ENCODE measurements at places on chromosomes 5 and 9.

- DNase-seq = no peak
These were observed 129.1 kb downstream of the KCNIP1 start for GRCh38 chr5:170632985-170633234.

DNA sequence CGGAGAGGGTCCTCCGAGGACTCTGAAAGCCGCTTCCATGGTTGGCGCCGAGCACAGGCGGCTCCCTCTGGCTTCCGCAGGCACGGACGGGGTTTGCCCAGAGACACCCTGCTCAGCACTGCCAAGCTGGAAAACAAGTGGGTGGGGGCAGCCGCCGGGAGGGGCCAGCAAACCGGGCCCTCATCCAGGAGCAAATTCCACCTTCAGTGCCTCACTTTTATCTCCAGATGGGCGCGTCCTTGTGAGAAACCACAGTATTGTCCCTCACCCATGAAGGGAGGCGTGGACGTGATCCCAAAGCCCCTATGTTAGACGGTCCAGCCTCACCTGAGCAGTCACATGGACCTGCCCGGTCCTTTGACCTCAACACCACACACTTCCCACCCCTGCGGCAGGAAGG, 29.0 kb downstream of the MED10 start:
- DNase-seq = no peak

DNA sequence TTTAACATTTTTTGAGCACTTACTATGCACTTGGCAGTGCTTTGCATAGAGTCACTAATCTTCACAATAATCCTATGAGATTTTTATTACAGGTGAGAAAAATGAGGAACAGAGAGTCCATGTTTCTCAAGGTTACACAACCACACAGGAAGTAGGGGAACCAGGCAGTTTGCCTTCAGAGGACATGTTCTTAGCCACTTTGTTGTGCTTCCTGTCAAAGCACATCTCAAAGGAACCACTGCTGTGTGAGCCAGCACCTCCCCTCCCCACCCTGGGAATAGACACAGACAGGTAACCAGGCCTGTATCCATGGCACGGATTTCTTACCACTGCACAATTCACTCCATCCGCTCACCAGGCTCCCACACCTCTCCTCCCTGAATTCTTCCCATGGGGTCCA, 6.3 kb upstream of the DNAJB5 start:
- no peak for DNase-seq

- DNase-seq = no peak
These were observed 939.1 kb upstream of the ACO1 start for GRCh38 chr9:31445357-31445756.

- DNase-seq = no peak
These were observed 697.0 kb upstream of the SEMA6A start for GRCh38 chr5:117271656-117272055.

DNA sequence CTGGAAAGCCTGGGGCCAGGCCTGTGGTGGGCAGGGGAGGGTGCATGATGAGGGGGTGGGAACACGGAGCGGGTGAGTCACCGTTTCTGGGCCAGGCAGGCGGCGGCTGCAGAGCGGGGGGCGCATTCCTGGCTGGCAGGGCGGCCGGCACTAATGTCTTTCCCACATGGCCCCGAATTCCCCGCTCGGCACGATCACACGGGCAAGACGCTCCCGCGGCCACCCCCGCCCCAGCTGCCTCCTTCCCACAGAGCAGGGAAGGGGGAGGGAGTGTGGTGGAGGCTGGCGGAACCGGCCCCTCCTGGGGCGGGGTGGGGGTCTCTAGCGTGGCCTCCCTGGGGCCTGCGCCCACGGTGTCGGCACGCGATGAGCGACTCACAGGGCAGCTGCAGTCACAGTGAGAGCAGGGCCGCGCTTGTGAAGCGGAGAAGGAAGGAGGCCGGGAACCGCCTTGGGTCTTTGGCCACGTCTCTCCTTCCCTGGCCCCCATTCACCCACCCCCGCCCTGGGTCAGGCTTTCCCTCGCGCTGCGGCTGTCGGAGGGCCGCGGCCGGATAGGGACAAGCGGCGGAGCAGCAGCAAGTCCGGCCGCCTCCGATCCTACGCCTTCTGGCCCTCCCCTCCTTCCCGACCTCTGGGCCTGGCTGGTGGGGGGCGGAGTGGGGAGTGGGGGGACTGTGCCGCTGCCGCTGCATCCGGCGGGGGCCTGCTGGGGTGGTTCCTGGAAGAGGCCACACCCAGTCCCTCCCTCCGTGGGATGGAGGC, 48.9 kb downstream of the CXXC5 start:
- DNase-seq = no peak

DNA sequence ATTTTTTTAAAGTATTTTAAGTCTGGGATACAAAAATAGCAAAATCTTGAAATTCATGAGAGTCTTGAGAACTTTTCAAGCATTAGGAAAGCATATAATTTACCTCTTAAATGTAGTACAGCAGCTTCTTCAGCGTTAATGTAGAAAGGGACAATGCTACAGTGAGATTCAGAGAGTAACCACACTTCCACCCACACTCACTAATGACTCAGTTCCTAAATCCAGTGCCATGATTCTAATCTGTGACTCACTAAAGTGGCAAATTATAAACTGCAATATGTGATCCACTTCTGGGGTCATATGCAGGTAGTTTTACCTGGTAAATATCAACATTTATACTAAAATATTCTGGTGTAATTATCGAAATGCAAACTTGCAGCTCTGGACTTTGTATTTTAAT, 434.5 kb upstream of the TUSC1 start:
- DNase-seq = no peak

DNA sequence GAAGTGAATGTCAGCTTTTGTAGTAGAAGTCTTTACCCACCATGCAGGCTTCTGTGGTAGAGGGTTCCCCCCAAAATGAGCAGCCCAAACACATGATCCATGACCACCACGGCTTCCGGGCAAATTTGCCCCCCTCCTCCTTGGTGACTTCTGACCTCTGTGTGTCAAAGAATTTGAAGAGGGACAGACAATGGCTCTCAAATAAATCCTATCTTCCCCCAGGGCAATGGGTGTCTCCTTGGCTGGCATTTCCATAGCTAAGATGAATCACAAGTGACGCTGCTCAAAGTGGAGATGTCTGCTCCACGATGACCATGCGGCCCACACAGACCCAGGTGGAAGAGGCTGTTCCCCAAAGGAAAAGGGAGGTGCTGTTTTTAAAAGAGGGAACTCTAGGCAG, 30.2 kb upstream of the BOD1 start:
- DNase-seq = no peak

GRCh38 chr5:143636931-143637528, 174.9 kb upstream of the HMHB1 start:
- DNase-seq = no peak

- DNase-seq = no peak
These were observed 93.0 kb upstream of the DAB2 start for GRCh38 chr5:39517800-39518199.

GRCh38 chr9:6184749-6185645, 30.6 kb upstream of the IL33 start:
- no peak for DNase-seq

DNA sequence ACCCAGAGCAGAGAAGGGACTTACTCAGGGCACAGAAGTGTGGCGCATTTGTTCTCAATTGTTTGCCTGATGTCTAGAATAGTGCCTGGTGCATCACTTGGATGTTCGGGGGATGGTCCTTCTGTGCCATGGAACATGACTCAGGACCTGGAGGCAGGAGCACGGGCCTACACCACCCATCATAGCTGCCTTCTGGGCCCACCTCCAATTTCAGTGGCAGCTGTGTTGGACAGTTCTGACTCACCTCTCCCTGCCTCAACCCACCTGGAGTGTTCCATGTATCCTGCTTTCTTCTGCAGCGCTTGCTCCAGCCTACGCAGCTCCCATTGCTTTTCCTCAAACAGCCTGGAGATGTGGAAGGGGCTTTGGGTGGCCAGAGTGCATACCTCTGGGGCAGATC, 12.5 kb upstream of the CXCL14 start:
- DNase-seq = no peak

GRCh38 chr5:21834863-21835262, 1018.3 kb downstream of the CDH12 start:
- DNase-seq = peak; percentile 80

DNA sequence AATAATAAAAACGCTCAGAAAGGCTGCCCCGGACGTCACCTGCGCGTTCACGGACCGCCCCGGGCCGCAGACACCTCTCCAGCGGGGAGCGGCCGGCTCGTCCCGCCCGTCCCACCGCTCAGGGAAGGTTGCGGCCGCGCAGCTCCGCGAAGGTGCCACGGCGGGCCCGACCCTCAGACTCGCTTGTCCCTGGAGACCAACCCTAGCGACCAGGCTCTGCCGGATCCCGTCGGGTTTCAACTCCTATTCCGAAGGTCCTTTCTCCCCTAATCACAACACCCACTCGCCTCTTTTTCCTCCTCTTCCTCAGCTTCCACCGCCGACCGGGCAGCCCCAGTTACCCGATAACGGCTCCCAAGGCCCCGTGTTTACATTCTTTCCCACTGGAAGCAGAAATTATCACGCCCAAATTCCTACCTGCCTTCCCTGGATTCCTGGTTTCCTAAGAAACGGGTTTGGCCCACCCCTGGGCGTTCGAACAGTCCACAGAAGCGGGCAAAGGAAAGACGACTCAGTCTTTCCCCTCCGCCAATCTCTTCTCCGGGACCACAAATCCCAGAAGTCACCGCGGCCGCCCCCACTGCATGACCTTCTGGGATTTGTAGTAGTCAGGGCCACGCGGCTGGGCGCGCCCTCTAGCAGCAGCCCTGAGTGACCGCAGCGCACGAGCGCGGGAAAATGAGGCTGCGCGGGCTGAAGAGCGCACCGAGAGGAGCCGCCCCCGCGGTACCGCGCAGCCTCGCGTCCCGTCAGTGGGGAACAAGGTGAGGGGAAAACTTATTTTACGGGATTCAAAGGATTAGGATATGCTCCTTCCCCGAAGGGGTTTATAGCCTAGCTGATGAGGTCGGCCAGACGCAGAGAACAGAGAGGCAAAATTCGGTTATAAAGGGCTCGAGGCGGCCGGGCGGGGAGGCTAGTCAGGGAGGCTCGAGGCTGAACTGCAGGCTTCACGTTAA, at the start of gene TTC33:
Gene TTC33, minus strand, starts transcription at position 555 of the 959 bp plus-strand sequence. CDS start 8,943 bp downstream, outside the sequence.
- peak; percentile 95 for DNase-seq

- no peak for DNase-seq
These were observed 74.3 kb downstream of the GPR21 start for GRCh38 chr9:123107639-123108285.

- no peak for DNase-seq
These were observed 8.7 kb downstream of the HNRNPAB start for GRCh38 chr5:178213003-178213461.

GRCh38 chr5:29547236-29547865, 1646.1 kb upstream of the CDH6 start:
- DNase-seq = no peak
